Activated T-cell treated with anti-CD3 and anti-CD28 coated beads, Interleukin-2, amount 50 U/mL, for 72 hours (primary cell): ENCODE measurements at places on chromosomes 13 and 19. TPM values are rescaled to one million over a fixed set of nuclear protein-coding genes. Genes with fewer than 3 reads are reported as not detected.
A peak's percentile ranks its signal among the peaks of the same experiment; 100 is the strongest.

DNA sequence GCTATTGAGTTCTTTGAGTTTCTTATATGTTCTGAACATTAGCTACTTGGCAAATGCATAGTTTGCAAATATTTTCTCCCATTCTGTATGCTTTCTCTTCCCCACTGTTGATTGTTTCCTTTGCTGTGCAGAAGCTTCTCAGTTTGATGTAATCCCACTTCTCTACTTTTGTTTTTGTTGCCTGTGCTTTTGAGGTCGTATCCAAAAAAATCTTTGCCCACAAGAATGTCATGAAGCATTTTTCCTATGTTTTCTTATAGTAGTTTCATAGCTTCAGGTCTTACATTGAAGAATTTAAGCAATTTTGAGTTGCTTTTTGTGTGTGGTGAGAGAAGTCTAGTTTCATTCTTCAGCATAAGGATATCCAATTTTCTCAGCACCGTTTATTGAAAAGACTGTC is 536.7 kb upstream of the ARGLU1 start:
- no peak for DNase-seq

DNA sequence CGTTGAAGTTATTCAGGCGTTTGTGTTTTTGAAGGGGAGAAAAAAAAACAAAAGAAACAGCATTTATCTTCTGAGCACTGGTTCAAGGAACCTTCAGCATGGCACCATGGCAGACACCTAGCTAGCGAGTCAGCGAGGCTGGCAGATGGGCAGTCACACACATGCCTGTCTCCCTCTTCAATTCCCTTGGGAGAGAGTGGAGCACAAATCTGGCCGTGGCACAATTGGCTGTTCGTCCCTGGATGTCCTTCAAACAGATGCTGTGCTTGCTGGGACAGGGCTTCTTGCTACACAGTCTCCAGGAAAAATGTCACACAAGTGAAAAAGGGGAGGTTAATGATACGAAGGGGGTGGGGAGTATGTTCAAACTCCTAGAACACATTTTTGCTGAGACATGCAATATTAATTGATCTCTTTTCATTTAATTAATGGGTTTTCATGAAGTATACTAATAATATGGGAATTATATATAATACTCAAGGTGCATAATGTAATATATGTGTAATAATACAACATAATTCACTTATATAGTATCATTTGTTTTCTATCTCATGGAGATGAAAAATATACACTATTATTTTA is 1674.5 kb upstream of the SLC10A2 start:
- no peak for DNase-seq

DNA sequence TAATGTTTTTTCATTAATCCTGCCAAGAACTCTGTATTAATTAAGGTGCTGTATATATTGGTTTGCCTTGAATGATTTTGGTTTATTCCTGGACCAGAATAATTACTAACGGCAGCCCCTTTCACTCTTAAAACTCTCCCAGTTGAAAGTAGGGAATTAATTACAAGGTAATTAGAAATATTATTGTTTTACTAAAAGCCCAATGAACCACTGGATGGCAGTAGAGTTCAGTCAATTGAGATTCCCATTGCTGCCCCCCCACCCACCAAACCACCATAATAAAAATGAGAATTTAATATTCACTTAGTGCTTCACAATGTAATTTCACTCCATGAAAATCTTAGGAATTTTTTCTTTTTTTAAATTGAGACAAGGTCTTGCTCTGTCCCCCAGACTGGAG is 13.7 kb downstream of the WBP4 start:
- DNase-seq, result no peak

DNA sequence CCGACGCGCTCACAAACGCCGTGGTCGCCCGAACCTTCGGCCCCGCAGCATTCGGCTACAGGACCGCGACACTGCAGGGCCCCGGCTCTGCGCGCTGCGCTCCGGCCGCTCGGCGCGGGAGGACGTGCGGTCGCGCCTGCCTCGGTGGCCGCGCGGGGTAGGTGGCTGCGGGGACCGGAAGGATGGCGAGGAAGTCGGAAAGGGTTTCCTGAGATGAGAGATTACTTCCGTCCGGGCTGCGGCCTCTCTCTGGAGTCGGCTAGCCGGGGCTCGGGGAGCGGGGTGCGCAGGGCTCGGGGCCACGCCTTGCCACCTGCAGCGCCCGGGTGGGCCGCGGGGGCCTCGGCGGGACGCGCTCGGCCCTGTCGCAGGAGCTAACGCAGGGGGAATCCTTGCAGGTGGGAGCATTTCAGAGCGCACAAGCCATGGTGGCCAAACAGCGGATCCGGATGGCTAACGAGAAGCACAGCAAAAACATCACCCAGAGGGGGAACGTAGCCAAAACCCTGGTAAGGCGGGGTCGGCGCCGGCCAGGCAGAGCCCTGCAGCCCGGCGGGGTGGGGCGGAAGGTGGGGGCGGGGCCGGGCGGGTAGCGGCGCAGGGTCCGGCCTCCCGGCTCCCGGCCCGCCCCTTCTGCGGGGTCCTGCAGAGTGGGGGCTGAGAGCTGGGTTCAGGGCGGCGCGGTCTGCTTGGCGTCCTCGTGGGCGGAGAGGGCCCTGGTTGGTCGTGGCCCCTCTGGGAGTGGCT is at the start of gene SERP2:
Gene SERP2, plus strand, starts transcription at position 224 of the 747 bp plus-strand sequence. Its CDS starts 202 bp downstream, at position 426.
- DNase-seq, result peak; percentile 35

GRCh38 chr13:42360046-42360574 is 88.2 kb downstream of the AKAP11 start:
- no peak for DNase-seq

Gene AXL
- total RNA-seq, result 0.44 TPM

Gene RFX2
- 11.6 TPM for total RNA-seq

Gene ZNF567
- 11.2 TPM for total RNA-seq

Gene RPS28
- total RNA-seq, result 2,463 TPM

GRCh38 chr13:41650706-41651105 is 193.4 kb downstream of the RGCC start:
- DNase-seq, result no peak

GRCh38 chr13:86003029-86003428 is 203.8 kb upstream of the SLITRK6 start:
- no peak for DNase-seq

Gene PDCD2L
- total RNA-seq, result 34.4 TPM

- no peak for DNase-seq
Observed at GRCh38 chr19:47631681-47632446, 22.9 kb downstream of the BICRA start.

Gene ATP4B
- total RNA-seq, result not detected

Gene PROZ
- total RNA-seq, result not detected

DNA sequence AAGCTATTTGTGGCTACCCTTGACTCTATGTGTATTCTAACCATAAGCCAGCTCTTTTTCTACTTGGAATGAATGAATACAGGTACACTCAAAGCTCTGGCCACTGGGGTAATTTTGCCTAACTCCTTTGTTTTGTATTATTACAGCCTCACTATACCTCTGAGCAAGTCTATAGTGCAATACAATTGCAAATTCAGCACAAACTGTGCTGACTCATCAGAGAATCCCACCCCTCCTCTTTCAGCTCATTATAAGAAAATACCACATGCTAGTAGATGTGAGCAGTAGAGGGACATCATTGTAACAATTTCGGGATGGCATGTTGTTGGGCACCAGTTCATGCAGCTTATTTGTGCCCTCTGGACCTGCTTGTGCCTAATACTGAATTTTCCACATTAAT is 1382.2 kb downstream of the SLITRK5 start:
- no peak for DNase-seq

DNA sequence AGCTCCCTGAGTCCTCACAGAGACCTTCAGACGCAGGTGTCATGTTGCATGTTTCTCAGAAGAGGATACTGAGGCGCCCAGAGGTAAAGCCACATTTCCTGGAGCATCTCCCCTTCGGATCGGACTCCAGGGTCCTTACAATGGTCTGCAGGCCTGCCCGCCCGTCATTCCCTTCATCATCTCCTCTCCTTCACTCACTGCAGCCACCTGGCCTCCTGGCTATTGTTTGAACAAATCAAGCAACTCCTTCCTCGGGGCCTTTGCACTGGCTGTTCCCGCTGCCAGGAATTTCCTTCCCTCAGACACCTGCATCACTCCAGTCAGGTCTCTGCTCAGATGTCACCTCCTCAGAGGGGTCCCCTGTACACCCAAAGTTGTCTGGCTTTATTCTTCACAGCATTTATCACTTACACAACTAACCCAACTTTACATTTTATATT is 20.3 kb downstream of the CEACAM16 start:
- no peak for DNase-seq

GRCh38 chr13:100340865-100341264 is 247.7 kb downstream of the GGACT start:
- DNase-seq, result no peak

DNA sequence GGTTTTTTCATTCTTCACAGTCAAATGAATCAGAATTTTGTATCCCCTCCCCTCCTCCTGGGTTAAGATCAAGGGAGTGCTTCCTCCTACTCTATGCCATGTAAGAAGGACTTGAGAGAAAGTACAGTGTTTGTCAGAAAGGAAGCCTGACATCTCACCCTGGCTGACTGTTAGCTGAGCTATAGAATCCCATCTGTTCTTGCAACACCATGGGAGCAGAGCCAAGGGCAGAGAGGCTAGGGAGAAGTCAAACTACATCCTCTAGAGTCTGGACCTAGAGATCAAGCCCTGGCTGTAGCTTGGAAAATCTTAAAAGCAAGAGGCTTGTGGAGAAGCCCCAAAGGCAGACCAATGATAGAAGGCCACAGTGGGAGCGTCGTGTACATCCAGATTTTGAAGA is 145.9 kb downstream of the OLFM4 start:
- no peak for DNase-seq

DNA sequence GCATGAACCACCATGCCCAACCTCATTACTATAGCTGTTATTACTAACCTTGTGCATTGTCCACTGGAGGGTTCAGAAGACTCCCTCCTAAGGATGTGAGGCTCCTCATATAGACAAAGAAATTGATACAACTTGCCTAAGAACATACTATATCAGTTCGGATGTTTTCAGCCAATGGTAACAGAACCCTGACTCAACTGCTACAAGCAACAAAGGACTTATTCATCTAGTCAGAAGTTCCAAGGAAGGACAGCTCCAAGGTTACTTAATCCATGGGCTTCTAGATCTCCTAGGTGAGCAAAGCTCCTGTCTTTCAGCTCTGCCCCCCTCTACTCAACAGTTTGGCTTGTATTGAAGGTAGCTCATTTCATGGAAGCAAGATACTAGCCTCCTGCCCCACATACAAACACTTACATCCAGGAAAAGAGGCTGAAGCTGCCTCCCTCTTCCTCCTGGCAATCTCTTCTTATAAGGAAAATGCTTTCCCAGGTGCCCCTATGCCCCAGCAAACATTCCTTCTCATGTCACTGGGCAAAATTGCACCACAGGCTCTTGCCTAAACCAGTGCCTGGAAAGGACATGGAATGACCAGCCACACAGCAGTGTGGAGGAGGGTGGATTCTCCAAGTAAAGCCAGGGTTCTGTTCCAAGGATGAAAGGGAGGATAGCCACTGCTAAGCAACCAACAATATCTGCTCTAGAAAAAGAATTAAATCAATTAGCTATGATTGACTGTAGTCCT is 497.8 kb downstream of the FOXO1 start:
- DNase-seq, result no peak

Gene TNNI3
- 0.91 TPM for total RNA-seq

Gene NUFIP1
- total RNA-seq, result 4.8 TPM

- DNase-seq, result no peak
Observed at GRCh38 chr19:17748884-17749638, 2.2 kb upstream of the FCHO1 start.

- DNase-seq, result no peak
Observed at GRCh38 chr13:53759016-53759415, 730.4 kb downstream of the OLFM4 start.

DNA sequence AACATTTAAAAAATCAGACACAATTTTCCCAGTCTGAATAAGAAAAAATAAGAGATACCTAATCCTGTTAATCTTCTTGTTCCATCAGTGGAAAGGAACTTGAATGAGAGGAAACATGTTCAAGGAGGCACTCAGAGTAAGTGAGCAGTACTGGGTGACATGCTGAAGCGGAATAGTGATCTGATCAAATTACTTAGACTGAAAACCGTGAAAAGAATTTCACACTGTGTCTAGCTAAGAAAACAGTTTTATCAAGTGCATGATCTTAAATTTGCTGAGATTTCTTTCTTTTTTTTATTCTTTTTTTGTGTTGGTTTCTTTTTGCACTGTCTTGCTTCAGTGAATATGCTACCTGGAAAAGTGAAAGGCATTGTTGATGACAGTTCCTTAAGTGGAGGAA is 249.5 kb upstream of the SLC10A2 start:
- DNase-seq, result no peak

DNA sequence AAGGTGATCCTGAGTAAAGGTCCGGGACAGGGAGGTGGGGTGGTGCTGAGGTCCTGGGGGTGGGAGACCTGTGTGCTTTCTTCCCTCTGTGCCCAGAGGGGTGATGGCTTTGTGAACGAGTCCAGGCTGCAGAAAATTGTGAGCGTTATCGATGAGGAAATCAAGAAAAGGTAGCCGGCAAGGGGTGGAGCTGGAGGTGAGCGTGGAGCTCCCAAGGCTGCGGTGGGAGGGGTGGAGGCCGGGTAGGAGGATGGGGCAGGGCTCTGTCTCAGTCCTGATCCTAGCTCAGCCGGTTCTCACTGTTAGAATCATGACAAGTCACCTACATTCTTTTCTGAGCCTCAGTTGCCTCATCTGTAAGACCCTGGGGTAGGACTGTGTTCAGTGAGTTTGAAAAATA is 4.0 kb downstream of the SELENOV start:
- DNase-seq, result no peak

GRCh38 chr13:31282741-31283455 is 83.1 kb downstream of the B3GLCT start:
- no peak for DNase-seq

DNA sequence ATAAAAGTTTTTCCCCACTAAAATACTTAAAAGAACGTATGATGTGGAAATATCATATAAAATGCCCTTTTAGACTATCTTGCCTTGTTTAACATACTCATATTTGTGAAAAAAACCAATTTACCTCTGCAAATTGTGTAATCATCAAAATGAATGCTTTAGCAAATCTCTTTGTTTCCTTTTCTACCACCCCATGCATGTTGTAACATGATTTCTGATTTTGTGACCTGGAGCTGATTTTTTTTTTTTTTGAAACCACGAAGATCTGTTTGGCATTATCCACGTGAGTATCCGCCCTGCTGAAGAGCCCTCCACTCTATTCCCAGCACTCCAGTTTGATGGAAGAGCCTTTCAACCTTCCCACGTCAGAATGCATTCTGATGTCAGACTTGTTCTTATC is 245.8 kb upstream of the NBEA start:
- no peak for DNase-seq

- DNase-seq, result no peak
Observed at GRCh38 chr13:51717786-51718398, 86.1 kb downstream of the DHRS12 start.

Gene IGFL2
- not detected for total RNA-seq
